Esophagus muscularis mucosa (tissue), 4 donors: ENCODE measurements at places on chromosomes 5 and 9.

DNA sequence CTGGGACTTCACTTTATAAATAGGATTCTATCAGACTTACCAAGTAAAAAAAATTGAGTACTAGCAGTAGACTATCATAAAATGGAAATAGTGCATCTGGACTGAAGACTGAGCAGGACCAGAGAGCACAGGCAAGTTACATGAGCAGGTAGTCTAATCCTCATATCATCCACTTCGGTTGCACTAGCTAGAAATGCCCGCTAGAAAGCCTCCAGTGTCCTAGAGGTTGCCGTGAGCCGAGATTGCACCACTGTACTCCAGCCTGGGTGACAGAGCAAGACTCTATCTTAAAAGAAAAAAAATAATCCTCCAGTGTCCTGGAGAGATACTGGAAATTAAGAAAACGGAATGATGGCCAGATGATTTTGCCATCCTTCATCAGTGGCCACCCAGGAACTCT, 20.0 kb downstream of the C5orf47 start:
- no peak for DNase-seq

DNA sequence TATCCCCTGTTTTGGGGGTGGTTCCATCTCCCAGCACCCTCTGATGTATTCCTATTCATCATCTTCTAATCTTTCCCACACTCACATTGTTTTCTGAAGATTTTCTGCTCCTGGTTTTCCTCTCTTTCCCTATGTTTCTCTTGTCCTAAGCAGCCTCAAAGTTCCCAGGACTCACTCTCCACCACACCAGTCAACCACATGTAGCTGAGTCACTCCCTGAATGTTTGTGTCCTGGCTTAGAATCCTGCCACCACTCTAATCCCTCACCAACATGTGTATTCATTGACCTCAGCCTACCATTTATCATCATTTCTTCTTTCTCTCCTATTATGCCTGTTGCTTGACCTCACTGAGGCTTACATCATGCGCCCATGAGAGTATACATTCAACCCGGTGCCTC, 282.4 kb upstream of the ADAMTS16 start:
- no peak for DNase-seq

- no peak for DNase-seq
Measured at GRCh38 chr5:119318256-119318894, 37.4 kb upstream of the TNFAIP8 start.

GRCh38 chr9:129547869-129548570, 72.9 kb downstream of the C9orf50 start:
- no peak for DNase-seq

GRCh38 chr5:1330847-1331831, 13.8 kb downstream of the CLPTM1L start:
- DNase-seq: no peak

GRCh38 chr5:122915717-122916461, 70.5 kb downstream of the SNX24 start:
- no peak for DNase-seq

DNA sequence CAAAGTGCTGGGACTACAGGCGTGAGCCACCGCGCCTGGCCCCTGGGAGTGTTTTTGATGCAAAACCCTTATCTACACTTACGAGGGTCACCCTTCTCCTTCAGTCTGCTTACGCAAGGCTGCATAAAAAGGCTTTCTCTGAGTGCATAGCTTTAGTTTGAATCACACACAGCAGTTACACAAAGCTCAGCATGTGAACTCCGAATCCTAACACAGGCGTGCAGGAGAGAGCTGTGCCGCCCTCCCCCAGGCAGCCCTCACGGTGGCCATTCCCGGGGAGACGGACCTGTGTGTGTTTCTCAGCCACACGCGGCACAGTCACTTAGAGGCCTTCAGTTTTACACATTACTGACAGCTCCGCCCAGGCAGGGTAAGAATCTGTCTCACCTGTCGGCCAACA, 26.7 kb downstream of the EXD3 start:
- DNase-seq: no peak

- no peak for DNase-seq
Measured at GRCh38 chr5:14959399-14960119, 88.0 kb upstream of the ANKH start.

GRCh38 chr5:72605632-72606031, 98.4 kb upstream of the ZNF366 start:
- DNase-seq: no peak

- DNase-seq: no peak
Measured at GRCh38 chr5:77311214-77311571, 100.7 kb downstream of the PDE8B start.
